Hepatocyte (in vitro differentiated cells): ENCODE measurements at places on chromosomes 6 and 20. TPM values are rescaled to one million over a fixed set of nuclear protein-coding genes. Genes with fewer than 3 reads are reported as not detected.
A peak's percentile ranks its signal among the peaks of the same experiment; 100 is the strongest.

MARCKS gene
- 105 and 129 TPM in 2 replicates for total RNA-seq

- DNase-seq, result no peak
These were observed 143.7 kb downstream of the DLL1 start for GRCh38 chr6:170147056-170147787.

DNA sequence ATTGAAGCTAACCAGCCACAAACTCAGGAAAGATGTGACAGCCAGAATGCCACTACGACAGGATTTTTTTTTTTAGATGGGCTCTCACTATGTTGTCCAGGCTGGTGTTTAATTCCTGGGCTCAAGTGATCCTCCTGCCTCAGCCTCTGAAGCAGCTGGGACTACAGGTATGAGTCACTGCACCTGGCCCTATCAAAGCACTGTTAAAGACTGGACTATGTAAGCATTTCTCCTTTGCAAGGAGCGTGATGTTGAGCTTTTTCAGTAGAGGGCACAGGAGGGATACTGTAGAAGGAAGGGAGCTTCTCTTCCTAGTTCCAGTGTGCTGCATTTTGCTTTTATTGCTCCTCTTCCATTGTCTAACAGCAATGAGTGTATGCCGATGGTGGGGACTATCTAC lies 35.8 kb downstream of the ZBTB9 start:
- peak; percentile 47 for DNase-seq

GRCh38 chr20:32240205-32240604 lies 32.5 kb downstream of the POFUT1 start:
- DNase-seq, result no peak

DNA sequence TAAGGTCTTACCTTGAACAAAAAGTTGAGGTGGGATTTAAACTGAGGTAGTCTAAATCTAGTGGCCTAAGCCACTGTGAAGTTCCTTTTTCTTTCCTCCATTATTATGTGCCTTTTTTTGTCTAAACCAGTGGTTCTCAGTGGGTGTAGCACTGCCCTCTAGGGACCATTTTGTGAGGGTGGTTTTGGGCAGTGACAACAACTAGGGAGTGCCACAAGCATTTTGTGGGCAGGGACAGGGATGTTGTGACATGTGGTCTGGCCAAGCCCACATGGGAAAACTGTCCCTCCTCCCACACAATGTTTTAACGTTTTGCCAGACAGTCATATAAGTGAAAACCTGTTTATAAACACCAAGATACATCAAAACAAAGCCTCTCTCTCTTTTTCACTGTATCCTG lies 899.4 kb upstream of the FLRT3 start:
- DNase-seq, result peak; percentile 53

LY6G6C gene
- total RNA-seq, result not detected in 2 replicates

- DNase-seq, result no peak
These were observed 162.1 kb downstream of the MTFR2 start for GRCh38 chr6:136087986-136088385.

ATXN1 gene
- 28.7 and 32.6 TPM in 2 replicates for total RNA-seq

GRCh38 chr20:46773680-46774079 lies 64.2 kb downstream of the SLC2A10 start:
- no peak for DNase-seq

GRCh38 chr20:20821484-20822260 lies 109.2 kb upstream of the RALGAPA2 start:
- no peak for DNase-seq

GABRR1 gene
- total RNA-seq, result 0.27 TPM in 1 of 2 replicates, not detected in the other

- no peak for DNase-seq
These were observed 51.5 kb downstream of the TRERF1 start for GRCh38 chr6:42400061-42400760.

DNA sequence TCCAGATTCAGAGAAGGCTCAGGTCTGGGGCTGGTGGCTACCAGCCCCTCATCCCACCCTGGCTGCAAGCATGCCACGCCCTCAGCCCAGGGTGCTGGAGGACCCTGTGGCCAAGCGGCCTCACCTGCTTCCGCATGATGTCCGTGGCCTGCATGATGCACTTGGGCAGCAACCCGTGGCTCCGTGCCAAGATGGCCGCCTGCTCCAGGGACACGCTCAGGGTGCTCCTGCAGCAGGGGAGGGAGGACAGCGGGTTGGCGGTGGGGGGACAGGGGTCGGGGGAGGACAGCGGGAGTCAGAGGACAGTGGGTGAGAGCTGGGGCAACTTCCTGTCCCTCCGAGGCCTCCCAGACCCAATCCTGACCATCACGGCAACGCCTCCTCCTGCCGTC lies 200.1 kb downstream of the PREX1 start:
- no peak for DNase-seq

COL20A1 gene
- not detected in 2 replicates for total RNA-seq

- no peak for DNase-seq
These were observed 10.1 kb downstream of the HRH3 start for GRCh38 chr20:62209850-62210495.

RIN2 gene
- 33.4 and 39.0 TPM in 2 replicates for total RNA-seq

DNA sequence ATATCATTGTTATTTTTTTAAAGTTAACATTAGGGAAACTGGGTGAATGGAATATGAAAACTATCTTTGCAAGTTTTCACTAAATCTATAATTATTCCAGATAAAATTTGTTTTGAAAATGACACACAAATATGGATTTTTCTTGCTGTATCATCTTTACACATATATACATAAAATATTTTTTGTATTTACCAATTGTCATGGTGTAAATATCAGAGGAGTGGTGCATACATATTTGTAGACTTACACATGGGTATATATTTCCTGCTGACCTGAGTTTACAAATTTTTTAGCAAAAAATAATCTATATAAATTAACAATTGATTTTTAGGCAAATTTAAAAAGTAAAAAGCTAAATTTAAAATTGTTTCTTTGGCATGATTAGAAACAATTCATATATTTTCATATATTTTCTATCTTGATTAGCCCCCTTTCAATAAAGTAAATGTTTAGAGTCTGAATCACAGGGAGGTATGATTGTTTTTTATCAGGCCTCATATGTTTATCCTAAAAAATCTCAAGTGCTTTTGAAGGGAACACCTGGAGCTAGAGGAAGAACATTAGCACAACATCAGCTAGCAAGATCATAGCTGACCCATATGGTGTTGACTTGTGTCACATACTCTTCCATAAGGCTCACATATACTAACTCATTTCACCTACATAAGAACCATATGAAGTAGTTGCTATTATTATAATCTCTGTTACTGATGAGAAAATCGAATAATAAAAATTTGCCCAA lies 671.8 kb upstream of the GJE1 start:
- DNase-seq, result no peak

SLC22A7 gene
- 24.3 and 31.5 TPM in 2 replicates for total RNA-seq

HM13 gene
- total RNA-seq, result 219 and 228 TPM in 2 replicates

GRCh38 chr6:53768636-53769035 lies 26.2 kb upstream of the LRRC1 start:
- DNase-seq, result no peak

DNA sequence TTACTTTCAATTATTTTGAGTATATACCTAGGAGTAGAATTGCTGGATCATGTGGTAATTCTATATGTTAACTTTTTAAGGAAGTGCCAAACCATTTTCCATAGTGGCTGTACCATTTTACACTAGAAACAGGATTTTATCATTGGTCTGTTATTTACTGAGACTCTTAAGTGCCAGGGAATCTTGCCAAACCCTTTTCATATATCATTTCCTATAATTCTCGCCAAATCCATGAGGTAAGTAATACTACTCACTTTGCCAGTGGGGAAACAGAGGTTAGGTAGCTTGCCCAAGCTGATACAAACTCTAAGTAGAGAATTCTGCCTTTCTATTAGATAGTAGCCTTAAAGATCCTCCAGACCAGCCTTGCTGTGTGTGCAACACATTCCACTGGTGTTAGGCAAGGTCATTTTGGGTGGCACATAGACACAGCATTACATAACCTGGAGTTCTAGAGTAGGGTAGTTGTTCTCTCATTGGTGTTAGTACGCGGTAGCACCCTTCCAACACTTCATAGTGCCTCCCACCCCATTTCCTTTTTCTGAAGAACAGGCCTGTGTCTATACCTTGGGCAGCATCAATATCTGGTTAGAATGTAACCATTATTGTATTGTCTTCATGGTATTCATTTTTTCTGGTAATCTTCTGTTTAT lies 65.5 kb downstream of the ARID1B start:
- no peak for DNase-seq

C20orf141 gene
- not detected in 2 replicates for total RNA-seq

FAM229B gene
- 3.4 and 9.5 TPM in 2 replicates for total RNA-seq
